ENCODE measurements at places on chromosomes 2 and 18.

DNA sequence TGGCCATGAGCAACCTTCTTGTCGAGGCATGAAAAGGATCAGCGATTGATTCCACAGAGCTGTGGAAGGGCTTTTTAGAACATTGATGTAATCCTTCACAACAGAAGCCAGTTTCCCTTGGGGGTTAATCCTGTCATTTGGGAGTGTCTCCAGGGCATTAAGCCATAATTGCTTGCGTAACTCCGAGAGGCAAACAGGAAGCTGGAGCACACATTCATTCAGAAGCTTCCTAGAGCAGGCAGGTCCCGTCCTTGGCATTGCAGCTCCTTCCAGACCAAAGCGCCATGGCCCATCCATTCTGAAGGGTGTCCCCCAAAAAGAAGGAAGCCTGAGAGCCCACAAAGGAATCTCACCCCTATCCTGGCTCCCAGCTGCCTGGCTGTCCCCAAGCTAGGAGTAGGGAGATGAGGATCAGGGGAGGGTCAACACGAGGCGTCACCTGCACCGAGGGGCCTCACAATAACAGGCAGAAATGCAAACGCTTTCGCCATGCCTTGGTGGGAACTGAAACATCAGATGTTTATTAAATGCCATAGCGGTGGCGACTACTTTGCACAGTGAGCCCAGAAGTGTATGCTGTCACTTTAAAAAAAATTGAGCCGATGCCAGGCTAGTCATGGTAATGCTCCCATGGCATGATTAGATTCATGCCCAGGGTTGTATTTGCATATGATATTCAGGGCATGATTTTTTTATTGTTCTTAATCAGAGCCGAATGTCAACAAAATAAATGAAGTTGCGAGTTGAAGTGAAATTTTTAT, 339.4 kb downstream of the BCL11A start:
- DNase-seq: peak; percentile 8

GRCh38 chr2:195961873-195962272, 106.8 kb downstream of the DNAH7 start:
- no peak for DNase-seq

- DNase-seq: no peak
Observed at GRCh38 chr2:8534729-8535468, 147.0 kb upstream of the ID2 start.

GRCh38 chr2:14722904-14723570, 90.5 kb downstream of the LRATD1 start:
- DNase-seq: no peak

GRCh38 chr2:85183076-85183475, 49.9 kb downstream of the TCF7L1 start:
- no peak for DNase-seq

DNA sequence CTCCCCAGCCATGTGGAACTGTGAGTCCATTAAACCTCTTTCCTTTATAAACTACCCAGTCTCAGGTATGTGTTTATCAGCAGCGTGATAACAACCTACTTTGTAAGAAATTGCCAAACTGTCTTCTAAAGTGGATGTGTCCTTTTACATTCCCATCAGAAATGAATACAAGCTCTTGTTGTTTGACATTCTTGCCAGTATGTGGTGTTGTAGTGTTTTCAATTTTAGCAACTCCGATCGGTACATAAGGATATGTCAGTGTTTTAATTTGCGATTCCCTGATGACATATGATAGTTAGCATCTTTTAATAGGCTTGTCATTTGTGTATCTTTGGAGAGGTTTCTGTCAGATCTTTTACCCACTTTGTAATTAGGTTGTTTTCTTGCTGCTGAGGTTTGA, 1156.3 kb upstream of the CRIM1 start:
- peak; percentile 24 for DNase-seq

- no peak for DNase-seq
Observed at GRCh38 chr2:146532509-146533147, 1312.2 kb upstream of the ACVR2A start.

DNA sequence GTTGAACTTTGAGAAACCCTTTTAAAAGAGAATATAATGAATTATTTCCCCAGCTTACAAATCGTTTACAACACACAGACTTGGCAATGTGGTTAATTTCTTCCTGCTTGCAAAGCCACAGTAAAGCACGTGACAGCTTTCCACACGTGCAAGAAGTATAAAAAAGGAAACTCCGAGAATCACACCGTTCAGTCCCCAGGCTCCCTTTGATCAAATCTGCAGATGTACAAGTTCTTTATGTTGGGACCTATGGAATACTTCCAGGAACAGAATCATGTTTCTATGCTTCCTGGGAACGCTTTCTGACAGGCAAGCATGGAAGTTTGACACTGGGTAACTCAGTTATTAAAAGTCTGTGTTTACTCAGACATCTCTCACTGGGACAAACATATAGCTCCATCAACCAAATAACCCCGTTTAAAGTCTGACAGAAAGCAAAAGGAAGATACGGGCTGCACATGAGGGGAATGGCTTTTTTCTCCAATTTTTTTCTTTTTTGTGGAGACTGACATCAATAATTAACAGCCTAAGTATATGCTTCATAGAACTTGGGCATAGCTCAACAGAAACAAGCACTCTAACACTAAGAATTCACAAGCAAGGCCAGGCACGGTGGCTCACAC, 134.8 kb downstream of the EIPR1 start:
- DNase-seq: no peak

- no peak for DNase-seq
Observed at GRCh38 chr2:20212459-20212870, 12.5 kb downstream of the SDC1 start.

- DNase-seq: no peak
Observed at GRCh38 chr18:30775629-30776028, 266.9 kb downstream of the DSC3 start.

- peak; percentile 65 for DNase-seq
Observed at GRCh38 chr2:30706534-30707303, 100.5 kb downstream of the CAPN13 start.

DNA sequence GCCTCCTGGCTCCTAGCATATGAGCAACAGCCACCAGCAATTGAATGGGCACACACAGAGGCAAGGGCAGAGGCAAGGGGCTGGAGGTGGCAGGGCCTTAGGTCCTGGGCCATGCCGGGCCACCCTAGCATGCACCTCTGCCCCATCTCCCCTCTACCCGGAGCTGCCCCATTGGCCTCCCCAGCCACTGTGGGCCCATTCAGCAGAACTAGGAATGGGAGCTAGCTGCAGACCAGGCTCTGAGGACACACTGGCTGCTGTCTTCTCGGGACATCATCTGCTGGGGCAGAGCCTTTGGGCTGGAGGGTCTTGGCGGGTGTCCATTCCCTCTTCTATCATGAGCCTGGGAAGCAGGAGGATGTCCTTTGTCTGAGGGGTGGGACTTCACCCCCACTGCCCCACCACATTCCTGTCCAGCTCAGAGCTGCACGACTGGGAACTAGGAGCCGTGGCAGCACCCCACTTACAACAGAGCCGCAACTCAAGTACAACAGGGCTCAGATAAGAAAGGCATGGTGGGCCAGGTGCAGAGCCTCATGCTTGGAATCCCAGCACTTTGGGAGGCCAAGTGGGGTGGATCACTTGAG, 800 bp downstream of the VIL1 start:
- no peak for DNase-seq

DNA sequence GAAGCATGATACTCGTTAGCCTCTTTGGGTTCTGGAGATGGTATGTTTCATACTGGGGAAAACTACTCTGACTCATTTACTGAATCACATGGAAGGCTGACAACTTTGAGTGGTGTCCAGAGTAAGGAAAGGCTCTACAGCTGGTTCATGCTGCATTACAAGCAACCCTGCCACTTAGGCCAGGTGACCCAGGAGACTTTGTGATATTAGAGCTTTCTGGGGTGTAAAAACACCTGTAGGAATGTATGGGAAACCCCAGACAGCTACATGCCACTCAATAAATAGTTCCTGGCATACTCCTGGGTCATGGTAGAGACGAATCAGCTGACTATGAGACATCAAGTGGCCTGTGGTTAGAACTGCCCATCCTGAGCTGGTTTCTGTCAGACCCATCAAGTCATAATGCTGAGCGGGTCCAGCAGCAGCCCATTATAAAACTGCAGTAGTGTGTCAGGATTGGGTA, 21.3 kb upstream of the TCF7L1 start:
- DNase-seq: peak; percentile 72

DNA sequence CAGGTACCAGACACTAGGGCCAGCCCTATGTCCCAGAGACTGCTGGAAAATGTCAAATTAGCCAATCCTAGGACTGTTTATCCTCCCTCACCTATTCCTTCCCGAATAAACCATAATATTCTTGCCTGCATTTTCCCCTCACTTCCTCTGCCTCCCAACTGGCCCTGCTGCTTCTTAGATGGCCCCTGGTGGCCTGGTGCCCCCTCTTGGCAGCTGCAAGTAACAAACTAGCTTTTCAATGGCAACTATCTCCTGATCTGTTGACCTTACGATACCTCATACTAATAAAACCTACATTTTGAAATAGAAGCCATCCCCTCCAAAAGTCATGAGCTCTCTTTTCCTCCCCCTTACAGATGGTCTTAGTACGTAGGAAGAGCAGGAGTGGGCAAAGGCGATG, 132.0 kb downstream of the ALPK2 start:
- DNase-seq: no peak

GRCh38 chr2:28281739-28282138, 110.9 kb upstream of the FOSL2 start:
- no peak for DNase-seq

- DNase-seq: no peak
Observed at GRCh38 chr2:193774166-193774565, 1579.4 kb upstream of the TMEFF2 start.

DNA sequence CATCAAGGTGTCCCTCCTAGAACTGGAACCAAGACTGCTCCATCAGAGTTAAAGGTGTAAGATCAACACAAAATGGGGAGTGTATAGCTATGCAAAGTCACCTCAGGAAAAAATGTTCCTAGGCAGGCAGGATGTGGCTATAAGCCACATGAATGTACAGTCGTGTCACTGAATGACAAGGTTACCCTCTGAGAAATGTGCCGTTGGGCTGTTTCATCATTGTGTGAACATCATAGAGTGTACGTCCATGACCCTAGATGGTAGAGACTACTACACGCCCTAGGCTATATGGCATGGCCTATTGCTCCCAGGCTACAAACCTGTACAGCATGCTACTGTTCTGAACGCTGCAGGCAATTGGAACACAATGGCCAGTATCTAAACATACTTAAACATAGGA, 24.5 kb downstream of the TYMS start:
- DNase-seq: no peak

DNA sequence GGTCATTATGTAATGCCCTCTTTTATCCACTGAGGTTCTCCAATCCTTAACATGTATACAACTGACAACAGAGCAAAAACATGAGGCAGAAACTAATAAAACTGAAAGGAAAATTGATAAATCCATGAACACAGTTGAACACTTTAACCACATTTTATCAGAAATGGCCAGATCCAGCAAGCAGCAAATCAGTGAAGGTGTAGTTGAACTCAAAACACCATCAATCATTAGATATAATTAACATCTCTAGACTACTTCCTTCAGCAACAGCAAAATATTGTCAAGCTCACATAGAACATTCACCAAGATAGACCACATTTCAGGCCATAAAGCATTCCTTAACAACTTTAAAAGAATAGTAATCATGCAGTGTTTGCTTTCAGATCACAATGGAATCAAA, 72.9 kb downstream of the HS6ST1 start:
- DNase-seq: no peak

DNA sequence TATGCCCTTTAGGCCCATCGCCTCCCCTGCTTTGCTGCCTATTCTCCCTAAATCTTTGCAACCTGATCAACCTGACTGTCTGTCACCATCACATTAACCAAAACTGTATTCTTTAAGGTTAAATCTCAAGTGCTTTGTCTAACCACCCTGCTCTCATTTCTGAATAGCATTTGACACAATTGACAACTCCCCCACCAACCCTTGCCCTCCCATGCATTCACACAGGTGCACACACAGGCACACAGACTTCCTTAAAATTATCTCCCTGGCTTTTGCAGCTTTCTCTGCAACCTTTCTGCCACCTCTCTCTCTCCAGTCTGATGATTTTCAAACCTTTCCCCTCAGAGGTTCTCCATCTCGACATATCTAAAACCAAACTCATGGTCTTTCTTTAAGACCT, 64.6 kb upstream of the ST8SIA3 start:
- no peak for DNase-seq
